ENCODE measurements at places on chromosomes 3 and 15.

DNA sequence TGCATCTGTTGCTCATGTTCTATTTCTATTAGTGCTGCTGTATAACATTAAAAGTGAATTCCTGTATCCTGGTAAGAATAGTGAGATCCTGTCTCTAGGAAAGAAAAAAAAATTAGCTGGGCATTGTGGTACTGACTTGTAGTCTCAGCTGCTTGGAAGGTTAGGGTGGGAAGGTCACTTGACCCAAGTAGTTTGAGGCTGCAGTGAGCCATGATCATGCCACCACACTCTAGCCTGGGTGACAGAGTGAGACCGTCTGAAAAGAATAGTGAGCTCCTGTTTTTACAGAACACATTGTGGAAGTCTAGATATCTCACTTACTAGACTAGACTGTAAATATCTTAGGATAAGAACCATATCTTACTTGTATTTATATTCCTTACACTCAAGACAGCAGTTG lies 4.6 kb downstream of the ATP11B start:
- DNase-seq, result no peak

GRCh38 chr3:11300970-11301369 lies 28.8 kb downstream of the ATG7 start:
- DNase-seq, result no peak

GRCh38 chr3:153978006-153978405 lies 143.2 kb upstream of the ARHGEF26 start:
- DNase-seq, result no peak

DNA sequence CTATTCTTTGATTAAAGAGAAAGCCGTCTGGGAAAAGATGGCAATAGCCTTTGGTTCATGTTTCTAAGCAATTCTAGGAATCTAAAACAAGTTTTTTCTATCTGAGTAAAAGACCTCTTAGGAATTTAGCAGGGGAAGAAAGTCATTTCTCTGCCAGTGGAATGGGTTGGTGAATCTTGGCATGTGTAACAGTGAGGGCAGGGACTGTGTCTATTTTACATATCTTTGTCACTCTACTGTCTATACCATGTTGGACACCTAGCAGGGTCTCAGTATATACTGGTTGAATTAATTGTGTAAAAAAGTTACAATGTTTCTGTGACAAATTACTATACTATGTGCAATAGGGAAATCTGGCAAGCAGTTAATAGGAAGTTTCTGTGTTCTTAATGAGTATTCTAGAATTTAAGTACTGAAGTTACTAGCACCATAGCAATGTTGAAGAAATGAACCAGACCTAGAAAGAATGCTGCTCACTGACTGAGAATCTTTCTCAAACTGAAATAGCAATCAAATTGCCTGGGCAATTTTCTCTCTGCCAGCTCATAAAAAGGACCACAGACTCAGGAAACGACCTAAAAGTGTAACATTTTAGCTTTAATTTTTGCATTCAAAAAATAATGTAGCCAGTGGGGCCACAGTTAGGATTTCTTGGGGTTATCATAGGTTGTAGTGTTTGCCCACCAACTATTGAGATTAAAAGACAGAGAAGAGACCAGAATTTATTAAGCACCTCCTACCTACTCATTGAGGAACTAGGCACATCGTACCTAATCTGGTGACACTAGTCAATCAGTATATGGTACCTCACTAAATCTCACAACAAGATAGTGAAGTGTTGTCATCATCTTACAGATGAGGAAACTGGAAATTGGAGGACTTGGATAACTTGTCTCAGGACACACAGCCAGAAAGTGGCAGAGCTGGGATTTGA lies 56.2 kb upstream of the LEKR1 start:
- DNase-seq, result no peak

GRCh38 chr3:30607032-30607833 lies 832 bp downstream of the TGFBR2 start:
- peak; percentile 55 for DNase-seq

DNA sequence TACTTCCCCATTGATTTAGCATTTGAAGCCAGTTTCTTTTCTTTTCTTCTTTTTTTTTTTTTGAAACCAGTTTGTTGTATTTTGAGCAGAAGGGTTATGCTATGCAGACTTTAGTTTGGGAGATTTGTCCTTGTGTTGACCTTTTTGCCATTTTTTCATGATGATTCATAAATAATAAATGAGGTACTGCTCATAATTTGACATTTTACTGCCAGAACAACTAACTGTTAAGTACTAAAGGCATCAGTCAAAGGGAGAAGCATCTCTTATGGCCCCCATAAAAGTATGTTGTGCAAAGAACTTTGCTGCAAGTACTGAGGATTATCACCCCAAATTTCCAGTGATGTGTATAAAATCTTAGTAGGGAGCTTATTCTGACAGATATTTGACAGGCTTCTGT lies 1.7 kb upstream of the GPR87 start:
- DNase-seq, result no peak

- DNase-seq, result peak; percentile 6
Observed at GRCh38 chr3:194137008-194137505, 1.1 kb downstream of the HES1 start.

DNA sequence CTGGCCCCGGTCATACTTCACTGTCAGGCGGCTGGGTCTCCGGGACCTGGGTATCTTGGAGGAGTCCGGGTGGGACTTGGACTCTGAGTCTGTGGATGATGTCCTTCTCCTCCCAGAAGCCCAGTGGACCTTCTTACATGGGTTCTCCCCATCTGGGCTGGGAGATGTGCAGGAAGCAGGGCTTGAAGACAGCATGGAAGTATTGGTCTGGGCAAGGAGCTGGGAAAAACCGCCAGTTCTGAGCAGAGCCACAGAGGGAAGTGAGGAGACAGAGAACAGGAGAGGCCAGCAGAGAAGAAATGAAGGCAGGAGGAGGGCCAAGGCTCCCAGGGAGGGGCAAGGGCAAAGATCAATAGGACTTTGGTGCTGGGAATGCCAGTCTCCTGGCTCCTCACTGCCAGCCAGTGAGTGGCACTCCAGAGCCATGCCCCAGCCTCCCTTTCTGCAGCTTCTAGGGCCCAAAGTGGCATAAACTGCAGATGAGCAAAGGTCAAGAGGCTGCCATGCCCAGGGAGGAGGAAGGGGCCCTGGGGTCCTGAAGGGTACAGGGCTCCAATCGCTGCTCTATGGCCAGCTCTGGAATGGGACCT lies at the start of gene PPP1R14D:
PPP1R14D (minus strand) TSS at position 262 of the 590 bp plus-strand sequence; CDS start at position 195, 67 bp downstream.
- no peak for DNase-seq

GRCh38 chr15:62027263-62027565 lies 33.0 kb downstream of the VPS13C start:
- no peak for DNase-seq

GRCh38 chr3:81068546-81068945 lies 692.9 kb downstream of the GBE1 start:
- DNase-seq, result no peak

GRCh38 chr15:40338921-40339620 lies 1.7 kb downstream of the CCDC9B start:
- no peak for DNase-seq

GRCh38 chr3:117618462-117618861 lies 908.9 kb downstream of the TUSC7 start:
- no peak for DNase-seq

- DNase-seq, result no peak
Observed at GRCh38 chr3:27661797-27662196, 60.3 kb downstream of the EOMES start.

DNA sequence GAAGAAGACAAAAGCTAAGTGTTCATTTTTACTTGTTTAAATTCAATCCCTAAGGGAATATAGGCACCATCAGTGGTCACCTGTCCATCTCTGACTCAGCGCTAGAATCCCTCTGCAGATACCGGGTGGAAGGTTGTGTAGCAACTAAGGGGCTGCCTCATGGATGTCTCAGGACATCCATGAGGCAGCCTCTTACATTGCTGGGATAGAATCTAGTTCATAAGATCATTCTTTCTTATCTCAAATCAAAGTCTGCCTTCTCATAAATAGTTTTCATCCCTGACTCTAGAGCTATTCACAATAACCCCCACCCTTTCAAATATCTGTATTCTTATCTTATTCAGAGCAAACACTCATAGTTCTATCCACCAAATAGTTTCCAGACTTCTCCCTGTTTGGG lies 38.1 kb downstream of the HSPBAP1 start:
- no peak for DNase-seq

- DNase-seq, result no peak
Observed at GRCh38 chr15:61146931-61147230, 82.2 kb downstream of the RORA start.

DNA sequence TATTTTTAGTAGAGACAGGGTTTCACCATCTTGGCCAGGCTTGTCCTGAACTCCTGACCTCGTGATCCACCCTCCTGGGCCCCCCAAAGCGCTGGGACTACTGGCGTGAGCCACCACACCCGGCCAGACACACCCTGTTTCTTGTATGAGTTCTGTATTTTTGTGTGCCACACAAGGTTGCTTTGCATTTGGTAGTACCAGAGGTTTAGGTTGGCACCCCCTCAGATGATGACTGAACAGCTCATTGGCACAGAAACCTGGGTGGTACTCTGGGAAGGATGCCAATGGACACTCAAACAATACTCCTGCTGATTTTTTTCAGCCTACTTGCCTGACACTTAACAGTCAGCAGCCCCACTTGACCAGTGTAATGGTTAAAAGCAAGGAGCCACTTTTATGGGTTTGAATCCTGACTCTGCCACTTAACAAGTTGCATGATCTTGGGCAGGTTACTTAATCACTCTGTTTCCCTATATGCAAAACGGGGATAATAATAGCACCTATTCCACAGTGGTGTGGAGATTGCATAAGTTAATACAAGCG lies 39.2 kb upstream of the BCL2A1 start:
- no peak for DNase-seq

- DNase-seq, result no peak
Observed at GRCh38 chr3:111033470-111034050, 38.1 kb upstream of the NECTIN3 start.

DNA sequence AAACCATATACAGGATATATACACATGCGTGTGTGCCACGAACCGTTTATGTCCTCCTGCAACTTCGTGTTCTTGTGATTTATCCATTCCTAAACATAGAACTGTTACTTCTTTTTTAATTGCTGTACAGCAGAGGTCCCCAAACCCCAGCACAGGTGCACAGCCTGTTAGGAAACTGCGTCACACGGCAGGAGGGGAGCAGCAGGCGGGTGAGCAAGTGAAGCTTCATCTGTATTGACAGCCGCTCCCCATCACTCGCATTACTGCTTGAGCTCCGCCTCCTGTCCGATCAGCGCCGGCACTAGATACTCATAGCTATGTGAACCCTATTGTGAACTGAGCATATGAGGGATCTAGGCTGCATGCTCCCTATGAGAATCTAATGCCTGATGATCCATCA lies 34.9 kb upstream of the NRROS start:
- DNase-seq, result no peak

- no peak for DNase-seq
Observed at GRCh38 chr3:183563536-183563874, 8.0 kb upstream of the KLHL6 start.

GRCh38 chr3:53156368-53156834 lies 4.6 kb upstream of the PRKCD start:
- no peak for DNase-seq

DNA sequence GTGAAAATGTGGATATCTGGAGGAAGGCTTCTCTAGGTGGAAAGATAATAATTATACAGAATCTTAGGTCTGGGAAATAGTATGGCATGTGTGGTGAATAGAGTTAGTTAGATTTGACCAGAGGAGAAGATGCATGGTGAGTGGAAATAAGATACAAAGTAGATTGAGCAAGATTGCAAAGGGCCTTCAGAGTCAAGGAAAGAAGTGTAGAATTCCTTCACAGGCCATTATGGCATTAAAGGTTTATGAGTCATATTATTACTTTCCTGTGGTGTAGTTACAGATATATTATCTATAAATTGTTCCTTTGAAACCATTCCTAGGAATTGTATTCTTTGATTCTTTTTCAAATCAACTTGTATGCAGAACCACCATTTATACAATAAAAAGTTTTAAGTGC lies 660.3 kb downstream of the SI start:
- DNase-seq, result no peak

- no peak for DNase-seq
Observed at GRCh38 chr3:27072810-27073651, 296.2 kb downstream of the NEK10 start.

GRCh38 chr3:128432971-128433836 lies 33.5 kb downstream of the DNAJB8 start:
- DNase-seq, result no peak

DNA sequence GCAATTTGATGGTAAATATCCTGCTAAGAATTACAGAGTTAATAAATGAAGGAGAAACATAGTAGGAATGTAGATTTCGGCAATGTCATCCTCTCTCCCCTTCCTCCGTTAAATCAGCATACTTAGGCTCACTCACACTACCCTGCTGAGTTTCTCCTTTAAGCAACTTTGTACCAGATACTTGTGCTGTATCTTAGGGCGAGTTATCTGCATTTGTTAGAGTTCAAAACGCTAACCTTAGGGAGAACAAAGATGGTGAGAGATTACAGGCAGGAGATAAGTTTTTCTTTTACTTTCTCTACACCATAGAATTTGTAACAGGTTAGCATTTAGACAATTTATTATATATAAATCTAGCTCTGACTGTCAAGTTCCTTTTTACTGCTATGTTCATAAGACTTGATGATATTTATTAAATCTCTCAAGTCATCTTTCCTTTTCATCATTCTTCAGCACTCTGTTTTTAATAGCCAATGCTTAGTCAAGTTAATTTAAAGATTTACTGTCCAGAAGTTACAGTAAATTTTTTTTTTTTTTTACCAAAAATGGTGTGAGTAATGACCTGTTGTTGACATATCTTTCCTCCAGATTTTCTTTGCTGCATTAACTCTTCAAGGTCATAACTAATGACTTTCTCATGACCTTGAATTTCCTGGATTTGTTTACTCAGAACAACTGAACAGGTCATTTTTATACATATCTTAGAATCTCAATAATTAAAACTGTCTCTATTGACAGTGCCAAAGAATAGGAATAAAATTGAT lies 22.2 kb downstream of the SUCNR1 start:
- DNase-seq, result no peak

Data from activated T-helper 1 cell treated with anti-CD3 and anti-CD28 coated beads, Interleukin-2, amount 50 U/mL, for 16 hours (primary cell).